ENCODE measurements at places on chromosomes 7 and 10.

- peak; percentile 42 for DNase-seq
Measured at GRCh38 chr10:110504111-110504735, 6.5 kb downstream of the DUSP5 start.

DNA sequence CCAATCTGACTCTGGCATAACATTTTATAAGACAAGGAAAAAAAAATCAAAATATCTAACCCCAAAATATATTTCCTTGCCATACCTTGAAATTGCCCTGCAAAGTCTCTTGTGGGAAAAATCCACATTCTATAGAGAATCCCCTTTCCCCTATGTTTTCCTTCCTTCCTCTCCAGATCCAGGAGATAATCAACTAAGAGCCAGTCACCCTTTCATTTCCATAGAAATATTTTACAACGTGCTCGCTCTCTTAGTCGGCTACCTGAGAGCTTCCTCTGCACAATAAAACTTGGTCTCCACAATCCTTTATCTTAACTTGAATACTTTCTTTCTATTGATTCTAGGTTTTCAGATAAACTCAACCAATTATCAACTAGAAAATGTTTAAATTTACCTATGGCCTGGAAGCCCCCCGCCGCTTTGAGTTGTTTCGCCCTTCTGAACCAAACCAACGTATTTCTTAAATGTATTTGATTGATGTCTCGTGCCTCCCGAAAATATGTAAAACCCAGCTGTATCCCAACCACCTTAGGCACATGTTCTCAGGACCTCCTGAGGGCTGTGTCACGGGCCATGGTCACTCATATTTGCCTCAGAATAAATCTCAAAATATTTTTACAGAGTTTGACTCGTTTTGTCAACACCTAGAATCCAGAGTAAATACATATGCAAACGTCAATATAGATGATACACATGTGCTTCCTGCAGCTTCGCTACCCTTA is 869 bp downstream of the PSAP start:
- no peak for DNase-seq

DNA sequence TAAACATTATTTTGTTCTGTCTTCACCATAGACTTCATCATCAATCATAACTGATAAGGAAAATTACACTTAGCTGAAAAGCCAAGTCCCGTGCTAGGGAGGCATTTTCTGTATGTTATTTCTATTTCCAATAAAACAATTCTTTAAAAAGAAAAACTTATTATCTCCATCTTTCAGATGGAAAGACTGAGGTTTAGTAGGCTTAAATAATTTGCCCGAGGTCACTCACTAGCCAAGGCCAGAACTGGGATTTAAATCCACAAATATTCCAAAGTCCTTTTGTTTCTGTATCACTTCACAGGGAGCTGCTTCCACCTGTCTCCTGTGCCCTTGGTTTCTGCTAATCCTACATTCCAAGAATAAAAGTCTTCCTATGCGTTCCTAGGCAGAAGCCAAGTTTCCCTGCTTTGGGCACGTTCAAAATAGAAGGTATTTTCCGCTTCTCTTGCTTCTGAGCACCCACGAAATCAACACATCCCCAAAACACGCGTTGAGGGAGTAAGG is 732 bp downstream of the CPVL start:
- DNase-seq: no peak

GRCh38 chr10:101014966-101015581 is 15.5 kb downstream of the LZTS2 start:
- no peak for DNase-seq

DNA sequence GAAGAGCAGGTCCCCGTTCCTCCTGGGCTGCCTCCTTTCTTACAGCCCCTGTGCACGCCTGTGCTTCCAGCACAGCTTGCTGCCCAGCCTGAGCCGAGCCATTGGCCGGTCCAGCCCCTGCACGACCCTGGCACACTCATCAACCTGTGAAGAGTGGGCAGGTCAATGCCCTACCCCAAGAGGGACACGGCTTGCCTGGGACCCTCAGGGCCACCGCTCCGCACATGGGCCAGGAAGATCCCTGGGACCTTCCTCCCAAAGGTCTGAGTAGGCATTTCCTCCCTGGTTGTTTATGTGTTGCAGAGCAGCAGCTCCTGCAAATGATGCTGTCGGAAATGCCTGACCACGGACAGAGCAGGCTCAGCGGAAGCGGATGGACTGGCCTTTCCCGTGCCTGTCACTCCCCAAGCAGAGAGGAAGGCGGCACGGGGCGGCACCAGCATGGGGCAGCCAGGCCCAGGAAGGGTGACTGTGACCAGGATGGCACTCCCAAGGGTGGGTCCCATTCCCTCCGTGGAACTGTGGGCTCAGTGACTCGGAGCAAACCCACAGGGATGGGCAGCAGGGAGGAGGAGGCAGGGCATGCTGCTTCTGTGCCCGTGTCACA is 252.5 kb downstream of the TNS3 start:
- DNase-seq: no peak

GRCh38 chr10:96276831-96277230 is 5.5 kb upstream of the BLNK start:
- no peak for DNase-seq

- DNase-seq: no peak
Measured at GRCh38 chr7:84484502-84485079, 290.0 kb upstream of the SEMA3A start.

- DNase-seq: no peak
Measured at GRCh38 chr10:132418527-132419416, 21.8 kb downstream of the PWWP2B start.

GRCh38 chr10:102650655-102651454 is 6.6 kb downstream of the TRIM8 start:
- DNase-seq: no peak

GRCh38 chr10:29926693-29927048 is 132.7 kb downstream of the JCAD start:
- no peak for DNase-seq

DNA sequence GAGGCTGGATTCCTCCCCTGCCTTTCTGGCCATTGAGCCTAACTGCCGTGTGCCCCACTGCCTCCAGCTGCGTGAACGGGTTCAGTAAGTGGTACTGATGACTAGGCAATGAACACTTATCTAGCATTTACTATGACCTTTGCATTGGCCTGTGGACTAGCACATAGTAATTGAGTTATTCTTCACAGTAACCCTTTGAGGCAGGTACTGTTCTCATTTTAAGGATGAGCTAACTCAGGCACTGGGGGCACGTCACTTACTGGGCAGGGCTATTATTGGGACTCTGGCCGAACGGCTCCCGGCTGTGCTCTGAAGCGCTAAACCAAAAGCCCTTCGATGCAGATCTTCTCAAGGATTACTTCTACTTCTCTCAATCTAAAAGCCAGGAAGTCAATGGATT is 38.3 kb downstream of the WIPF3 start:
- no peak for DNase-seq

- no peak for DNase-seq
Measured at GRCh38 chr7:17153536-17153935, 144.9 kb upstream of the AHR start.

DNA sequence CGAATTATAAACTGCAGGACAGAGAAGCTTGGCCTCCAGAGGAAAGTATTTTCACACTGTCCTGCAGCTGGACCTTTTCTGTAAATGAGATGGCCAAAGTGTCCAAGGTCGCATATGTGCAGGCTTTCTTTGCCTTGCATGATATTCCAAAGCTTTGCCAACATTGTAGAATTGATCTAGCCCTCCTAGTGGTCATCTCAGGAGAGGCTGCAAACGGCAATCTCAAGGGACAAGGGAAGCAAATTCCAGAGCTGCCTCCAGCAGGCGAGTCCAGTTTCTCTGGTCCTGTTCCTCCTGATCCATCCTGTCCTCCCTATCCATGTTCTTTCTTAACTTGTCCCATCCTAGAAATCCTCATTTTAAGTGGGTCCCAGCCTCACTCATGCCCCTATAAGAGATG is 373.4 kb upstream of the PCDH15 start:
- no peak for DNase-seq

Data from activated CD4-positive, CD25-positive, alpha-beta regulatory T cell treated with anti-CD3 and anti-CD28 coated beads, Interleukin-2, amount 50 U/mL, for 72 hours (primary cell).